ENCODE measurements at places on chromosomes 7 and 10.

- DNase-seq, result no peak
Measured at GRCh38 chr10:70660722-70661121, 11.6 kb upstream of the ADAMTS14 start.

GRCh38 chr10:92404612-92405418, 113.8 kb downstream of the MARCHF5 start:
- no peak for DNase-seq

GRCh38 chr10:91613411-91614187, 19.3 kb downstream of the PPP1R3C start:
- no peak for DNase-seq

DNA sequence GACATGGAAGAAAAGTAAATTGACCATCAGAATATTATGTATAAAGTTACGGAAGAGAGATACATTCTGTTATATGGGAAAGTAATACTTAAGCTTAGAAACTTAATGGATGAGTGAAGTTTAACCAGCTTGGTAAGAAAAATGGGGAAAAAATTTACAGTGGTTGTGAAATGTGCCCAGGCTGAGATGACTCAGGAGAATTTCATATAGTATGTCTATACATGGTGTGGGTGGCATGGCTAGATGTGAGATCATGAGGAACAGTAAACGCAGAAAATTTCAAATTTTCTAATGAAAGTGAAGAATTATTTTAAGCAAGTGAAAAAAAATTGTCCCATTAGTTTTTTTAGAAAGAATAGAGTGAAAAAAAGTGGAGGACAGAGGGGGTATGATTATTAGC, 552.5 kb upstream of the SORCS1 start:
- no peak for DNase-seq

Measured in NCI-H1105 treated with DMSO at 0.1 percent for 48 hours (cell line).